ENCODE measurements at places on chromosomes 3 and 15.

DNA sequence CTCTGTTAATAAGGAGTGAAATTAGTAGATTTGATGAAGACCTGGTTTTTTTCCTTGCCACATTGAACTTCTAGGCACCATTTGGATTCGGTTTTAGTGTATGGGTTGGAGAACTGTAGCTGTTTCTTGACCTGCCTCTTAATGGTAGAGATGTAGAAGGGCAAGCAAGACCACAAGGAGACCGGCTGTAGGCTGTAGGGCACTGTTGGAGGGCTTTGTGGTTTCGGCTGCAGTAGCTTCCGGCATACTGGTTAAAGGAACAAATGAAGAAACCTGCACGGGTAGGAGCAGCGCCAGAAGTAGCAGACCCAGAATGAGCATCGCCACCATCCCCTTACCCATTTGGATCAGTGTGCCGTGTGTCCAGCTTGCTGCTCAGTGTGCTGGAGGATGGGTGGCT lies 7.9 kb downstream of the PCLAF start:
- no peak for DNase-seq

DNA sequence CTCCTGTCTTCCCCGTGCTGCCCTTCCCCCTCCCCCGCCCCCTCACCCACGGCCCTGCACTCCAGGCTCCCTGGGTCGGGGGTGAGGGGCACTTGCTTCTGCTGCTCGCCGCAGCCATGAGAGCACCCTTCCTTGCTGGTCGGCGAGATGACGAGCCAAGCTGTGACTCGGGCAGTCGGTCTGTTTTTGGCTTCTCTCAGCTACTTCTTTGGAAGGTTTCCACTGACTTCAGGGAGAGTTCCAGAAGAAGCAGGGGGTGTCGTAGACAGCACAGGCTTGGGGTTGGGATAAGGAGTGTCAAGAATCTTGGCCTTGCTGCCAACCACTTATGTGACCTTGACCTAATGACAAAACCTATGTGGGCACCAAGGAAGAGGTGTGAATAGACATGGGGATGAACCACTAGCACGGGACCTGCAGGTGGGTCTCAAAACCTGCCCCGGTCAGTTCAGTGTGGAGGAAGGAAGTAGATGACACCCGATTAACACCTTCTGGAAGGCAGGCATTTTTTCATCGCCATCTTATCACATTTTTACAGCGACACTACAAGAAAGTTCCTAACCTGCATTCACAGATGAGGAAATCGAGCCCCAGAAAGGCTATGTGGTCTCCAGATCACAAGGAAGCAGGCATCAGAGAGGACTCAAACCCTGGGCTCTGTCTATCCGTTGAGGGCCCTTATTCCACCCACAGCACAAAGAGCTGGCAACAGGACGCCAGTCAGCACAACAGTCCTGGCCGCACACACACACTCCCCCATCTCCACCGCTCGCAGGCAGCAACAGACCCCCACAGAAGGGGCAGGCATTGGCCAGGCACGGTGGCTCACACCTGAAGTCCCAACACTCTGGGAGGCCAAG lies 120.9 kb downstream of the LIPC start:
- no peak for DNase-seq

DNA sequence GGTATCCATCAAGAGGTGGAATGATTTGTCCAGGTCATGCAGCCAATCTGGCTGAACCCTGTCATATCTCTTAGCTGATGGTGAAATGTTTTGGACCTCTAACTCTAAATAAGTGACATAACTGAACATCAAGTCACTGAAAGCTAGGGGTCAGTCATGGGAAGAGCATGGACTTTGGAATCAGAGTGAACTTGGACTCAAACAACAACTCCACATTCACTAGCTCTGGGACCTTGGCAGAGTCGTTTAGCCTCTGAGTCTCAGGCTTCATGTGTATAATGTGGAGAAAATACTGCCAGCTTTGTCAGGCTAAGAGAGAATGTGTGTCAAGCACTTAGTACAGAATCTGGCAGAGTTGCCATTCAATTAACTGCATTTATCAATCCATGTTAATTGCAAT lies 557.8 kb upstream of the CFAP20DC start:
- DNase-seq = peak; percentile 34

DNA sequence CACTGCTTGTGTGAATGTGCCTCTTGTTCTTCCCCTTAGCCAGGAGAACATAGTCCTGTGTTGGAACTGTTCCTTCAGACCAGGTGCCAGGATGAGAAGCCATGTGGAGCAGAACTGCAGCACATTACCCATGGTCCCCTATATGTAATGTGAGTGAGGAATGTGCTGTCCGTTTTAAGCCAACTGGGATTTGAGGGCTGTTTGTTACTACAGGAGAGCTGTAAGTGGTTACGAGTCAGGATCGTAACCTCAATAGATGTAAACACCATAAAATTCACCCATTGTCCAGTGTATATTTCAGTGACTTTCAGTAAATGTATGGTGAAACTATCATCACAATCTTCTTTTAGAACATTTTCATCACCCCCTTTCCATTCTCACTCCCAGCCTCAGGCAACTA lies 10.1 kb upstream of the SCAP start:
- no peak for DNase-seq

GRCh38 chr3:160133757-160134156 lies 91.5 kb upstream of the C3orf80 start:
- DNase-seq = peak; percentile 25

- no peak for DNase-seq
Observed at GRCh38 chr3:144893980-144894379, 922.4 kb downstream of the DIPK2A start.

- DNase-seq = peak; percentile 30
Observed at GRCh38 chr3:37864904-37865303, 3.2 kb downstream of the CTDSPL start.

GRCh38 chr15:77706482-77707244 lies 74.0 kb upstream of the LINGO1 start:
- DNase-seq = no peak

GRCh38 chr3:55654123-55654760 lies 167.1 kb upstream of the WNT5A start:
- DNase-seq = no peak

DNA sequence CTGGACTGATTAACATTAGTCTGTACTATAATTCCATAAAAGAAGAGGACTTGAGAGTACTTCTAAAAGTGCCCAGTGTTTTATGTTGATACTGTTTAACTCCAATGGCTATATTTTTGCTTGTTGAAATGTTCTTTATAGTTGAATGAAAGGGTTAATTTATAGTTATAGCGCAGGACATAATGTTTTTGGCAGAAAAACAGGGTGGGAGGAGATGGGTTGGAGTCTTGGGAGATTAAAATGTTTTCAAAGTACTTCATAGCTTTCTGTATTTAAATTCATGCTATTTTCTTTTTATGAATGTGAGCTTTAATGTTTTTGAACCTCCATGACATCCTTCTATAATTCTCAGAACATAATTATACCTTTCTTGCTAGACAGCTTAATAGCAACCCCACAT lies 108.2 kb downstream of the CNTN3 start:
- DNase-seq = no peak

All from HepG2 (cell line).